ENCODE measurements at places on chromosomes 12 and 14. TPM values are rescaled to one million over a fixed set of nuclear protein-coding genes. Genes with fewer than 3 reads are reported as not detected.

KRT74 gene
- not detected for total RNA-seq

CACNA2D4 gene
- total RNA-seq: 6.2 TPM

MSI1 gene
- total RNA-seq: 0.21 TPM

ASPG gene
- total RNA-seq: not detected

GPR68 gene
- total RNA-seq: 7.2 TPM

SLC25A29 gene
- total RNA-seq: 13.5 TPM

HOXC4 gene
- total RNA-seq: 1.3 TPM

USP5 gene
- total RNA-seq: 151 TPM

TBX5 gene
- total RNA-seq: not detected

TMTC2 gene
- 2.2 TPM for total RNA-seq

CLMN gene
- 0.40 TPM for total RNA-seq

MEG3 gene
- total RNA-seq: not detected

WNT1 gene
- not detected for total RNA-seq

IAPP gene
- not detected for total RNA-seq

ZCCHC8 gene
- total RNA-seq: 37.6 TPM

SLC2A13 gene
- 8.2 TPM for total RNA-seq

TCHP gene
- 25.6 TPM for total RNA-seq

A2M gene
- total RNA-seq: not detected

LAG3 gene
- 324 TPM for total RNA-seq

ARMH4 gene
- total RNA-seq: 0.06 TPM

SLC35F4 gene
- total RNA-seq: not detected

NELL2 gene
- 50.0 TPM for total RNA-seq

KRT6C gene
- not detected for total RNA-seq

ADAM21 gene
- total RNA-seq: 0.27 TPM

INF2 gene
- total RNA-seq: 62.8 TPM

SLC5A8 gene
- not detected for total RNA-seq

AQP2 gene
- total RNA-seq: not detected

CCDC38 gene
- total RNA-seq: 0.31 TPM

NPFF gene
- total RNA-seq: not detected

CDK2 gene
- total RNA-seq: 133 TPM

MYH6 gene
- not detected for total RNA-seq

SERPINA9 gene
- not detected for total RNA-seq

ZFHX2 gene
- total RNA-seq: 0.97 TPM

CPM gene
- total RNA-seq: 1.8 TPM

ADGRD1 gene
- 0.78 TPM for total RNA-seq

GARIN6 gene
- total RNA-seq: not detected

IL22 gene
- total RNA-seq: 1.3 TPM

KLRF1 gene
- not detected for total RNA-seq

AVPR1A gene
- total RNA-seq: not detected

PGAM5 gene
- 105 TPM for total RNA-seq

GZMB gene
- total RNA-seq: 6,714 TPM

CPNE6 gene
- not detected for total RNA-seq

CLEC4C gene
- total RNA-seq: not detected

LRIG3 gene
- not detected for total RNA-seq

RTL1 gene
- not detected for total RNA-seq

CAPZA3 gene
- total RNA-seq: not detected

C12orf54 gene
- not detected for total RNA-seq

PTPRB gene
- total RNA-seq: not detected

OAS3 gene
- 9.3 TPM for total RNA-seq

Measured in activated CD8-positive, alpha-beta memory T cell treated with anti-CD3 and anti-CD28 coated beads for 36 hours (primary cell).